Memory B cell (primary cell): ENCODE measurements at places on chromosomes 7 and 10.

DNA sequence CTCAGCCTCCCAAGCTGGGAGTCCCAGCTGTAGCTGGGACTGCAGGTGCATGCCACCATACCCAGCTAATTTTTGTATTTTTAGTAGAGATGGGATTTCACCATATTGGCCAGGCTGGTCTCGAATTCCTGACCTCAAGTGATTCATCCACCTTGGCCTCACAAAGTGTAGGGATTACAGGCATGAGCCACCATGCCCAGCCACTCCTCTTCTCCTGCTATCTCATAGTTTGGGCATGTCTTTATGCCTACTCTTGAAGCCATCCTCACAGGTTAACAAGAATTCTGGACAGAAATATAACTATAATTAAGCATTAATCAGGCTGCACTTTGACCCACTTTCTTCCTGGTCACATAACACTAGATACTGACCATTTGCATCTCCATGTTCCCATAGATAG is 28.6 kb upstream of the C10orf67 start:
- peaks cover 8% of the 10 kb centered on the region for H3K27me3 ChIP-seq
- no peak overlapping the region for H3K4me3 ChIP-seq
- H3K27ac ChIP-seq, result no peak overlapping the region

DNA sequence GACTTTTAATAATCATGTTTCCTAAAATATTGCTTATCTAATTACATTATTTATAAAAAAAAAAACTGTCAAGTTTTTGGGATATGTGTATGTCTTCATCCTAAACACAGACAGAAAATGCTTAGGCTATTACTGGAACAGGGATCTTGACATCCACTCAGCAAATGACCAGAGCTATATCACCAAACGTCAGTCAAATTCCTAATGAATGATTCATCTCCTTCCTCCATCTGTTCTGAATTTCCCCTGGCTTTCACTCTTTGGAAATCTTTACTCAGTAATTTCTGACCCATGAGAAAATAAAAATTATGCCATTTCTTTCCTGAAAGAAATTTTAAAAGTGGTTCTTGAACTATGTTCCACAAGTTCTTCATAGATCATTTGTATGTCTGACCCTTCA is 552.4 kb upstream of the KCND2 start:
- no peaks in the 10 kb centered on the region for H3K4me1 ChIP-seq
- H3K27me3 ChIP-seq, result no peaks in the 10 kb centered on the region
- no peaks in the 10 kb centered on the region for H3K36me3 ChIP-seq
- H3K4me3 ChIP-seq, result no peak overlapping the region
- DNase-seq, result no peak
- H3K27ac ChIP-seq, result no peak overlapping the region

DNA sequence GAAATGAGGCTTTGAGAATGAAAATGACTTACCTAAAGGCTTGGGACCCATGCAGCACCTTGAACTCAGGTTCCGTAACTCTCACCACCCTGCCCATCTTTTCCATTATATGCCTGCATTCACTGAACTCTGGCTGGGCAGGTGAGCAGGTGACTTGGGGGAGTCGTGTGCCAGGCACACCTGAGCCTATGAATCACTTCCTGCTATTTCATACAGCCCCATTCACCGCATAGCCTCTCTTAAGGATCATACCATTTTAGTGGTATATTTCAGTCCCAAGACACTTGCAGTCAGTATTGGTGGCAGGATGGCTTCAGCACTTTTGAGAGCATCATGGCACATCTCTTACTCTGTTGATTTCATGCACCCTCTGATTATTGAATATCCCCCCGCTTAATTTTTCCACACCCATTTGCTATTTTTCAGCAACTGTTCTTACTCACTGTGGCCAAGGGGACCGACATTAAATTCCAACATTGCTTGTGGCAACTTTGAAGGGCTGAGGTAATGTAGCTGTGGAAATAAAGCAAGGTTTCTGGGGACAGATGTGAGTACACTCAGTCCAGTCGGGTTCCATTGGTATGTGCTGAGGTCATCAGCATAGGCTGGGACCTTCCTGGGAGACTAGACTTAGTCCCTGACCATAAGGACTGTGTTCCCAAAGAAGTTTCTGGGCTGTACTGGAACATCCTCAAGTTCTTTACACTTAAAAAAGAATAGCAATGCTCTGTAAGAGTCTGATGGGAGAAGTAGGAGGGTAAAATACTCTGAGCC is 39.8 kb upstream of the ZNF438 start:
- H3K4me3 ChIP-seq, result no peak overlapping the region
- H3K36me3 ChIP-seq, result no peaks in the 10 kb centered on the region
- H3K27ac ChIP-seq, result no peak overlapping the region
- peaks cover 23% of the 10 kb centered on the region for H3K27me3 ChIP-seq

GRCh38 chr10:101230183-101230917 is 1.1 kb upstream of the LBX1 start:
- no peak for DNase-seq
- peaks cover 43% of the 10 kb centered on the region for H3K27me3 ChIP-seq
- H3K27ac ChIP-seq, result no peak overlapping the region
- peaks cover 16% of the 10 kb centered on the region for H3K4me1 ChIP-seq
- no peak overlapping the region for H3K4me3 ChIP-seq

DNA sequence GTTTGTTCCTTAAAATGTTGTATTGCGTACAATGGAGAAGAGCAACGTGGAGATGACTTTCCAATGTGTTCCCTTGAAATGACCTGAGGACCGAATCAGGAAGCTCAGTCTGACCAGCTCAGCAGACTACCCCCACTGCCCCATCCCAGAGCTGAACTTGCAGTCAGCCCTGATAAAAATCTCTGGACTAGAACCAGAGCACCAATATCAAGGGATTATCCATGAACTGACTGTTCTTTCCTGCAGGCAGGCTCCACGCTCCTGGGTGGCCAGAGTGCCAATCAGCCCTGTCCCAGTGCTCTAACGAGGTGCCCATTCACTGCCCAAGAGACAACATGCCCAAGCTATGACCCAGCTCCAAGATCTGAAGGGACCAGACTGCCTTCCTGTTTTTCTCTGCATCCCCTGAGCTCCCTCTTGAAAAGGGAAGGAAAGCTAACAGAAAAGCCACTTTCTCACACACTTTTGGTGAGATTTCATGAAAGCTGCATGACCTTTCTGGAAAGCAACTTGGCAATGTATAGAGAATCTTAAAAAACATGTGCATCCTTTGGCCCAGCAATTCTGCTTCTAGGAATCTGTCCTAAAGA is 130.2 kb downstream of the KCNMA1 start:
- H3K27ac ChIP-seq, result no peak overlapping the region
- H3K27me3 ChIP-seq, result peaks cover 7% of the 10 kb centered on the region
- no peaks in the 10 kb centered on the region for H3K4me1 ChIP-seq
- no peaks in the 10 kb centered on the region for H3K36me3 ChIP-seq
- no peak overlapping the region for H3K4me3 ChIP-seq
